ENCODE measurements at places on chromosomes 5 and 9.
A peak's percentile ranks its signal among the peaks of the same experiment; 100 is the strongest.

DNA sequence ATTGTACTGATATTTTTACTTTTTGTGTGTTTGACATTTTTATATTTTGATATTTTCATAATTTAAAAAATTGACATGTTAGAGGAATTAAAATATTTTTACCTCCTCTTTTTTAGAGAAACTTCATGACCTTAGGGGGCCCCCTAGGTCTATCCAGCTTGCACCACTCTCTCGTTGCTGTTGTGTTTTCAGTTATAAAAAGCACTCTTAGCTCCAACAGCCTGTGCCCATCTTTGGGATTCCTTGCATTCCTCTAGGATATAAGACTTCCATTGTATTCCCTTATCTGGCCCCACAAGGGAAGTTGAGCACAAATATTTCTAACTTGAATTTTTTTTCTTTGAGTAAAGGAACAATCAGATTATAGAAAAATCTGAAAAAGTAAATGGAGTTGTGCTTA is 245.3 kb downstream of the SH3GL2 start:
- DNase-seq, result no peak

DNA sequence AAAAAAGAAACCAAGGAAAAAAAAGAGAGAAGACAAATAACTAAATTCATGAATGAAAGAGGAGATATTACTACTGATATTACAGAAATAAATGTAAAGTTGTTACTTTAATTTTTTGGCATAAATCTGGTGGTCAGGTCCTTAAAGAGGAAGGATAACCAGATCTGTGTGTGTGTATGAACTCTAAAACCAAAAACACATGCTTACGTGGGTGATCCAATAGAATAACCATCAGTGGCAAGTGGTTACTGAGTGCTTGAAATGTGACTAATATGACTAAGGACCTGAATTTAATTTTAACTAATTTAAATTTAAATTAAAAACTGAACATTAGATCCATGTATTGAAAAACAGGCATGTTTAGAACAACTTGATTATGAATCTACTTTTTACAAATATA is 10.3 kb downstream of the SLC28A3 start:
- DNase-seq, result no peak

- peak; percentile 33 for DNase-seq
These were observed 55.4 kb downstream of the HINT1 start for GRCh38 chr5:131109540-131110255.

DNA sequence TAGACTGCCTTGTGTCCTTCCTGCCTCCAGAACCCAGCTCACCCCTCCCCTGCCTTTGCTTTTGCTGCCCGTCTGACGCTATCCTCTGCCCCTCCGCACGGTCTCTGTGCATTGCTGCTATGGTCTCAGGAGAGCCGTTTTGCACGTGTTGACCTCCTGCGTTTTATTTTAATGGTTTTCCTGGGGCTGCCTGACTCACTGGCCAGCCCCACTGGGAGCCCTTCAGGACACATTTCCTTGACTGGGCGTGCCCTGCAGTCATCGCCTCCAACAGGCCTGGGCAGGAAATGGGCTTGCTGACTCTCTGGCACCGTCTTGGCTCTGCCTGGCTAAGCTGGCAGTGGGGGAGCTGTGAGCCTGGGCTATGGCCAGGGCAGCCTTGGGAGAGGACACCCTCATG is 17.9 kb upstream of the ASS1 start:
- DNase-seq, result no peak

DNA sequence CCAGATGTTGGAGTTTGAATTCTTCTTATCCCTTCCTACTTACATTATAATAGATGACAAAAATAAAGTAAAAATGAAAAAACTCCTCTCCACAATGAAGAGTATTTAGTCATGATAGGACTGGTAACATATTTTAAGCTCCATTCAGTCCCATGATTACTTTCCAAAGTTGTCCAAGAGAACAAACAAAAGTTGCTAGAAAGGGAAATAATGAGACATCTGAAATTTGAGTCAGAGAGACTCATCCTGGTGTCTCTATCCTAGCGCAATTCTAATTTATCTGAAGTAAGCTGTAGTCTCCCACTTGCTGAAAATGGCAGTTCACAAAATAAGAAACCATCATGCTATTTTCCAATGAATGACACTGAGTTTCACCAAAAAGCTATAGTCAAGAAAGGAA is 152.2 kb downstream of the BNC2 start:
- DNase-seq, result no peak

DNA sequence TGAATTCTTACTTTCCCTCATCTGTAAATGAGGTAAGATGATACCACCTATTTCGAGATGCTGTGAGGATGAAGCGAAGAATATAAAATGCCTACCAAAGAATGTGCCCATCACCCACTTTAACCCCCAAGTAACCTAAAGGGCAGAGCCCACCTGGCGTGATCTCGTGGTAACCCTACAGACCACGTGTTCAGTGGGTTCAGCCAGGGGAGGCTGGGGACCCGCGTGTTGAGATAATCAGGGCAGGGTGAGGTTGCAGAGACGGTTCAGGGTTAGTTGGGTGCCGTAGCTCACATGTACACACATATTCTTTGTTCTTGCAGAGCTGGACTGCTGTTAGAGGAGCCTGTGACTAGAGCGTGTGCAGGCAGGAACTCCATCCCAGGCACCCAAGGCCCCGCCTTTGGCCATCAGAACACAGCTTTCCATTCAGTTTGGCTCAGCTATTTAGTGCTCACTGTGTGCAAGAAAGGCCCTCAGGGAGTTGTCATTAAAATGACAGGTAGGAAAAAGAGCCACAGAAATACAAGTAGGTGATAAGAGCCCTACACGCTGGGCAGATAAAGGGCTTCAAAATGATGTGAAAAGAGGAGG is 56.5 kb upstream of the HAND1 start:
- DNase-seq, result no peak

DNA sequence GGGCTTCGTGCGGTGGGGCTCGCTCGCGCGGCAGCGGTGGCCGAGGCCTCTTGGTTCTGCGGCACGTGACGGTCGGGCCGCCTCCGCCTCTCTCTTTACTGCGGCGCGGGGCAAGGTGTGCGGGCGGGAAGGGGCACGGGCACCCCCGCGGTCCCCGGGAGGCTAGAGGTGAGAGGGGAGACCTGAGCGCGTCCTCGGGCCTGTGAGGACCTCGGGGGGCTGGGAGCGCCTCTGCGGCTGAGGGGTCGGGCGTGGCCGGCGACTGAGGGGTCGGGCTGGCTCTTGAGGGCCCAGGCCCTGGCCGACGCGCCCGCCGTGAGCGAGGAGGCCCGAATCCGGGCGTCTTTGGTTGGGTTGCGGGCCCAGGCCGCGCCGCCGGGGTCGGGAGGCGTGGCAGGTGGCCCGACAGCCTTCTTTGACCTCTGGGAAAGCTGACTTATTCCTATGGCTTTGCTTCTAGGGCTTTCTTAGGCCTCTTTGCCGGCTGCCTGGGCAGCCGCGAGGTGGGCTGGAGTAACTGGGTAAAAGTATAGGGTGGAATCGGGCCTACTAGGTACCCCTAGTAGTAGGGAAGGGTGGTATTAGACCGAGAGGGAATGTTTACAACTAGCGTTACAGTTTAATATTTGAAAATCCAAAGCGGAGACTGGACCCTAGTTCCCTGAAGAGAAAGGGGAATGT is at the start of gene CANX:
CANX (plus strand) TSS at position 33 of the 681 bp plus-strand sequence. CDS start 6,715 bp downstream, outside the sequence.
- DNase-seq, result no peak

GRCh38 chr9:111320631-111321030 is 9.4 kb downstream of the OR2K2 start:
- no peak for DNase-seq

GRCh38 chr9:133844398-133844784 is 106.2 kb upstream of the SARDH start:
- DNase-seq, result no peak

GRCh38 chr9:81822301-81822865 is 105.8 kb upstream of the SPATA31D4 start:
- no peak for DNase-seq

- no peak for DNase-seq
These were observed 39.4 kb downstream of the MRPS27 start for GRCh38 chr5:72280581-72281069.

DNA sequence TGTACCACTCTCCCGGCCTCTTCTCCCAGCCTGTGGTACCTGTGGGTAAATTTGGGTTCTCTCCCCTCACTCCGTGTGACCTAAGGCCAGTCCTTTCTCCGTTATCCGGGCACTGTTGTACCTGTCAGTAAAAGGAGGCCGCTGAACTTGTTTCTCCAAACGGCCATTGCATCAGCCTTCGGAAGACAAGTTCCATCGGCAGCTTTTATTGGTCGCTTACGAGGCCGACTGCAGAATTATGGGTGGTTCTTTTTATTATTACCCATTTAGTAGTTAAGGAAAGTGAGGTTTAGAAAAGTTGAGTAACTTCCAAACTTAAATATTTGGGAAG is 558 bp downstream of the GRPEL2 start:
- DNase-seq, result no peak

- no peak for DNase-seq
These were observed 7.4 kb upstream of the GSN start for GRCh38 chr9:121260457-121261106.

DNA sequence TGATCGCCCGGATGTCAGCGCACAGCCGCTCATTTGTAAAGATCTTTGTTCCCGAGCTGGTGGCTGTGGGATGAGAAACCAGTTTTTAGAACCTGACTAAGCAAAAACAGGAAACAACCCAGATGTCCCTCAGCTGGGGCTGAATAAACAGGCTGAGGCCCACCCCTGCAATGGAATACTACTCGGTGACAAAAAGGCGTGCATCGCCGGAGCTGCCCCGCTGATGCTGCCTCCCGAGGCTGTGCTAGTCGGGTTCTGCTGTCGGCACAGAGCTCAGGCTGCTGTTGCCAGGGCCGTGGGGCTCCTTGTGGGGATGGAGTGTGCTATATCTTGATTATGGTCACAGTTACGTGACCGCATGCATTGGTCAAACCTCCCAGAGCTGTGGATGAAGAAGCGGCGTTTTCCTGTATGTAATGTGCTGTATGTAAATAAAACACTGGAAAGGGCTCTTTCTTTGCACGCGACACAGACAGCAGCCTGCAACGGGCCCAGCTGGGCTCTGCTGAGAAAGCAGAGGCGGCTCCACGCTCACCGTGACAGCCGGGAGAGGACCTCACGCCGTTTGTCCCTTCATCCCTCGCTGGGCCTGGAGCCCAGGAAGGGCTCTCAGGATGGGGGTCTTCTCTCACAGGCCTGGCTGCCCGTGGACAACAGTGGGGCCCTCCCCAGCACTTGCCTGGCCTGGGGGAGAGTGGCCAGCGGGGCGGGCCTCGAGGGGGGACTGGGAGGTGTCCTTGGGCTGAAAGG is 51.5 kb upstream of the RNU6ATAC start:
- DNase-seq, result no peak

- DNase-seq, result peak; percentile 77
These were observed 77.1 kb downstream of the SUSD1 start for GRCh38 chr9:112097712-112098688.

DNA sequence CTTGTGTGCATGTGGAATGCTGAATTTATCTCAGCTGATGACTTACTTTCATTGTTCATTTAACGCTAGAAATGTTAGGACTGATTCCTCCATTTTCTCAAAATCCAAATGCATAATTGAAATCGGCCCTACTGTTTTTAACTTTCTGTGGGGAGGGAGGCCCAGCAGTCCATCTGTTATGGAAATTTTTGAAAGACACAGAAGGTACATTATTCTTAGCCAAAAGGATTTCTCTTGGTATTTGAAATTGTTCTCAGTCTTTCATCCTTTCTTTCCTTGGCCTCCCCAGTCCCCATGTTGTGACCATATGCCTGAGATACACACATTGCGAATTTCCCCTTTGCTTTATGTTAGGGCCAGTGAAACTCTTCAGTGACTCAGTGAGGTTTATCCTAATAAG is 549.9 kb downstream of the IRX1 start:
- no peak for DNase-seq

DNA sequence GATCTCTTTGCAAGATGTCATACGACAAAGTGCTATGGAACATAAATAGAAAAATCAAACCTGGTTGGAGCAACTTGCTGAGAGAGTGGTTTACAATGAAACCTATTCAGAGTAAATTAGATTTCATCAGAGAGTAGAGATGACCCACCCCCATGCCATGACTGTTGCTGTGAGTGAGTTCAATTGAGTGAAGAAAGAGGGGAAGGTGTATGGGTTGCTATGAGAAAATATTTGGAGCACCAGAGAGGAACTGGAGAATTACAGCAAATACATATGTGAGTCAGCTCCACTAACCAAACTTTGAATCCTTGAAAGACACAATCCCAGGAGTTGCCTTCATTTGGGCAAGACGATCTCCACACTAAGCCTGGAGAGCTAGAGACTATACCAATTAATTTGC is 217.2 kb downstream of the RFX3 start:
- DNase-seq, result no peak

DNA sequence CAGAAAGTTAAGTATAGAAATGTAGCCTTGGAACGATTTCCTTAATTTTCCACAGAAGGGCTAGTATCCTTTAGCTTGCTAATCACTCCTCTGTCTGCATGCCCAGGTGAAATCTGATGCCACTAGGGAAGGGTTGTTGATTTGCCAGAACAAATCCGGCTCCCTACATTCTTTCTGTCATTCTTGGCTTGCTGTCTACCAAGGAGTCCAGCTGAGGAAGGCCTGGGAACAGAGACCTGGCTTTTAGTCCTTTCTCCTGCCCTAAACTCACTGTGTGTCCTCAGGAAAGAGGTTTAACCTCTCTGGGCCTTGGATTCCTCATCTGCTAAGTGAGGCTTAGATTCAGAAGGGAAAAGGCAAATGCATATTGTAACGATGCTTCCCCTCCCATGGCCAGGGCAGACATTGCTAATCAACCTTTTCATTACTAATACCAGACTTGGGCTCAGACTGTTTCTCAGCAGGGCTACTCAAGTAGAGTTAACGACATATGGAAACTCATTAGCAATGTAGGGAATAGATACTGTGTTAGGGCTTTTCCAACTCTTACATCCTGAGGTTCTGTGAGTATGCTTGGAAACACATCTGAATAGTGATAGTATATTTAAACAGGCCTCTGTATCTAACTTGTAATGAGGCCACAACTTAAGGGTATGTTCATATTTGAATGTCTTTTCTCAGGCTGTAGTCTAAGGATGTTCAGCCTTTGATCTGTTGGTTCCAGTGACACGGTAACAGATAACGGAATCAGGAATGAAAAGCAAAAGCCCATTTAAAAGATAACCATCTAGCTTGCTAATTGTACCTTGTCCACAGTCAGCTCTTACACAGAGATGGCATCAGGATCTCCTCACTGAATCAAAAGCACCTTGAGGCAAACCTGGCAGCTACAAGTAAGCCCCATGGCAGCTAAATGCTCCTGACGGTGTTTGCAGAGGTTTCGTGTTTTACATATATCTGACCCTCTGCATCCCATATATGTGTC is 4.1 kb downstream of the GALNT10 start:
- DNase-seq, result no peak

- peak; percentile 48 for DNase-seq
These were observed 283.3 kb downstream of the TMEM167A start for GRCh38 chr5:82793808-82794419.

- no peak for DNase-seq
These were observed 60.7 kb downstream of the SLC1A1 start for GRCh38 chr9:4550777-4551484.

All from stimulated activated CD4-positive, alpha-beta T cell treated with anti-CD3 and anti-CD28 coated beads, Interleukin-2, amount 100 ng/mL, for 24 hours (primary cell).